ENCODE measurements at places on chromosomes 7 and 10.
A peak's percentile ranks its signal among the peaks of the same experiment; 100 is the strongest.

DNA sequence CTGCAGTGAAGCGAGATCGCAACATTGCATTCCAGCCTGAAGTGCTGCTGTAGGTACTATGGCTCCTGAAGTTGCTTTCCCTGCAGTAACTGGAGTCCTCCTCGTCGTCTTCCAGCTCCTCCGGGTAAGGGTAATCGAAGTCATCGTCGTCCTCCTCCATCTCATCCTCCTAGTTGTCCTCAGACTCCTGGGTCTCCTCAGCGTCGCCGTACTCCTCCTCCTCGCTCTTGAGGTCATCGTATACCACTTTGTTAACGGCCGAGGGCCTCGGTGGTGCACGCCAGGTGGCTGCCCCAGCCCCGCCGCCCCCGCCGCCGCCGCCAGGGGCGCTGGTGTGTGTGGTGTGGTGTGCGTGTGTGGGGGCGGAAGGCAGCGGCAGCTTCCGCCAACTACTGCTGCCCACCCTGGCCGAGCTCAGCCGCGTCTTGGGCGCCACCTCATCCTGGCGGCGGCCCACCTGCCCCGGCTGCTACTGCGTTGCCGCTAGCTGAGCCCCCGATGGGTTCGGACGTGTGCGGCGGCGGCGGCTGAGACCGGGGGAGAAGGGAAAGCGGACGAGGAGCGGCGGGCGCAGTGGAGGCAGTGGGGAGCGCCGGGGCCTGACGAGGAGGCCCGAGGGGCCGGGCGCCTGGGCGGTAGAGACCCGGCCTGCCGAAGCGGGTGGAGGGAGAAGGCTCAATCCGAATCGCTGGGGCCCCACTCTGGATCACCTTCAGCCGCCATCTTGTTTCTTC, 11.8 kb upstream of the ACBD5 start:
- H3K4me3 ChIP-seq: no peak overlapping the region
- DNase-seq: peak; percentile 41
- H3K4me1 ChIP-seq: no peaks in the 10 kb centered on the region
- H3K27me3 ChIP-seq: peaks cover 39% of the 10 kb centered on the region
- no peak overlapping the region for H3K27ac ChIP-seq

- no peak overlapping the region for H3K4me3 ChIP-seq
- H3K36me3 ChIP-seq: no peaks in the 10 kb centered on the region
- H3K4me1 ChIP-seq: no peaks in the 10 kb centered on the region
- peaks cover 4% of the 10 kb centered on the region for H3K27me3 ChIP-seq
Observed at GRCh38 chr7:114799628-114800028, 122.3 kb upstream of the MDFIC start.

DNA sequence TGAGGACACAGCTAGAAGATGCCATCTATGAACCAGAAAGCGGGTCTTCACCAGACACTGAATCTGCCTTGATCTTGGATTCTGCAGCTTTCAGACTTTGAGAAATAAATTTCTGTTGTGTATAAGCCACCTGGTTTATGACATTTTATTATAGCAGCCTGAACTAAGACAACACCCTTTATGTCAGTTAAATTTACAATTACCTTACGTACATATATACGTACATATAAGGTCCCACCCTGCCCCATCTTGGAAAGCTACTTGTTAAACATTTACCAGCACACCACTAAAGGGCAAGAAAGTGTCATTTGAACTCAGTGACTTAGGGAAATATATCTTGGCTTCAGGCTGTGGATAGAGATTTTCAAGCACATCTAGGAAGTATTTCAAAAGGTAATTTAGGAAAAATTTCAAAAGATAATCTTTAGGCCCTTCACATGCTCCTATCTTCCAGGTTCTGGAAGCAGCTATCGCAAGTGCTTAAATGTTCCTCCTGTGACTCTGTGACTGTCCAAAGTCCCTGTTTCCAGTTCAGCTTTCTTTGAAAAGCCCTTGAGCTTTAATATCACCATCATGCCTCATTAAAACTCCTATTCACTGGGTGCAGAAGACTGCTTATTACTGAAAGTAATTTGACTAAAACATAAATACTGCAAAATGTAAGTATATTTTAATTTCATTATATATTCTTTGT, 9.6 kb upstream of the SRI start:
- DNase-seq: no peak
- no peak overlapping the region for H3K27ac ChIP-seq
- H3K4me3 ChIP-seq: no peak overlapping the region
- peaks cover 6% of the 10 kb centered on the region for H3K27me3 ChIP-seq
- no peaks in the 10 kb centered on the region for H3K36me3 ChIP-seq

DNA sequence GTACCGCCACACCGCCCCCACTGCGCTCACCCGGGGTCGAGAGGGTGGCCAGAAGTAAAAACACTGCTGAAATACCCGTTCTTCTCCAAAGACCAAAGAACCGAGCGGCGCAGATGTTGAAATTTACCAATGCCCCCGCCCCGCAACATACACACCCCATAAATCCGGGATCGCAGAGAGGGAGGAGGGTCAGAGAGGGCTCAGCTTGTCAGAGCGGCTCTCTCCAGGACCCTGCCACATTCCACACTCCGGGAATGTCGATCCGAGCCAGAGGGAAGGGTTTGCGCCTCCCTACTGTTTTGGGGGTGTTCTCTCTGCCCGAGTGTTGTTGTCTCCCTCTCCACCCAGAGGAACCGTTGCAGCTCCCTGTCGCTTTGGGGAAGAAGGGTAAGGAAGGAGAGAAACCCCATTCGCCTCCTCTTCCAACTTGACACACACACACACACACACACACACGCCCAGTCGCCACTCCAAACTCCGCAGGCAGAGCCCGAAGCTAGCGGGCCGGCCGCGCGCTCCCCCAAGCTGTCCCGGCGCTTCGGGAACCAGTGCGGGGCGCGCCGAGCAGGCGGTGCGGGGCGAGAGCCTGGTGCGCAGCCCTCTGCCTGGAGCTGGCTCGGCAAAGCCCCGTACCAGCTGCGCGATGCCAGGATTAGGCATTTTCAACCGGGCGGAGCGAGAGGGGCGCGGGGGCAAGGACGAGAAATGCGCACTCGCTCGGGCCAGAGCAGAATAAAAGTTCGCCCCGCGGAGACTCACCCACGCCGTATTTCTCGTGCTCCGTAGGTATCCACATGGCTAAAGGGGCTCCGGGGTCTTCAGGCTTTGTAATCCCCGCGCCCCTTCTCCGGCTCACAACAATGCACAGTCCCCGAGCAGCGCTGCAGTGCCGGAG, 609 bp downstream of the DOCK4 start:
- peak overlapping the region; percentile 98 for H3K4me3 ChIP-seq
- H3K27me3 ChIP-seq: no peaks in the 10 kb centered on the region
- H3K4me1 ChIP-seq: peaks cover 38% of the 10 kb centered on the region
- peak; percentile 69 for DNase-seq

GRCh38 chr10:12512332-12513002, 163.1 kb downstream of the CAMK1D start:
- H3K27me3 ChIP-seq: peaks cover 3% of the 10 kb centered on the region
- DNase-seq: no peak
- peaks cover 8% of the 10 kb centered on the region for H3K36me3 ChIP-seq
- H3K27ac ChIP-seq: peak overlapping the region; percentile 52
- H3K4me1 ChIP-seq: peaks cover 39% of the 10 kb centered on the region
- no peak overlapping the region for H3K4me3 ChIP-seq

DNA sequence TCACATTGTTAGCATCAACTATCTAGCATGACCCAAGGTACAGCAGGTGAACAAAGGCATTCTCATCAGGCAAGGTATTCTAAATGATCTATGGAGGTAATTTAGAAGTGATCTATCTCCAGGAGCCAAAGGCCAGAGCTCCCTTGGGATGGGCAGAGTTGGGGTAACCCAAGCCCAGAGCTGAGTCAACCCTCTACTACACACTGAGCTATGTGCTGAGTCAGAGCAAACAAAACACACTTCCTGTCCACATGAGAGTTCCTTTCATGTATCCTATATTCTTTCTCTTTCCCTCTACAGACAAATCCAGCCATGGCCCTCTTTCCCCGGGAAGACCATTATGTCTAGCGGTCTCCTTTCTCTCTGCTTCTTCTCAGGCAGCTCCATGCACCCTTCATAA, 68.2 kb upstream of the AGK start:
- H3K4me3 ChIP-seq: no peak overlapping the region
- H3K4me1 ChIP-seq: peaks cover under 1% of the 10 kb centered on the region
- H3K36me3 ChIP-seq: no peaks in the 10 kb centered on the region
- no peak for DNase-seq

DNA sequence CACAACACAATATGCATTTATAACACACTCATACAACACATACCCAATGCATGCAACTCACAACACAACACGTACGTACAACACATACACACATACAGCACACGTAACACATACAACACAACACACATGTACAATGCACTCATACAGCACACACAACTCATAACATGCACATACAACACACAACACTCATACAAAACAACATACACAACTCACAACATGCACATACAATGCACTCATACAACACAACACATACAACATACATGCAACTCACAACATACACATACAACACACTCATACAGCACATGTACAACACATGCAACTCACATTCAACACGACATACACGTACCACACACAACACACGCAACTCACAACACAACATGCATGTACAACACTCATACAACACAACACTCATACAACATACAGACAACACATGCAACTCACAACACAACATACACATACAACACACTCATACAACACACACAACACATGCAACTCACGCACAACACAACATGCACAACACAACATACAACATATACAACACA, 21.8 kb downstream of the DIP2C start:
- no peak for DNase-seq
- peaks cover 18% of the 10 kb centered on the region for H3K4me1 ChIP-seq
- H3K27ac ChIP-seq: no peak overlapping the region

- H3K4me3 ChIP-seq: no peak overlapping the region
- H3K36me3 ChIP-seq: no peaks in the 10 kb centered on the region
- H3K4me1 ChIP-seq: peaks cover 55% of the 10 kb centered on the region
- H3K27ac ChIP-seq: no peak overlapping the region
- no peak for DNase-seq
- H3K27me3 ChIP-seq: peaks cover 3% of the 10 kb centered on the region
Observed at GRCh38 chr10:116891208-116891607, 41.9 kb downstream of the ENO4 start.

- no peak overlapping the region for H3K27ac ChIP-seq
- peak; percentile 62 for DNase-seq
- H3K27me3 ChIP-seq: peaks cover 9% of the 10 kb centered on the region
- H3K4me1 ChIP-seq: peaks cover 23% of the 10 kb centered on the region
- no peak overlapping the region for H3K4me3 ChIP-seq
Observed at GRCh38 chr10:15585303-15585715, 134.4 kb downstream of the ITGA8 start.

DNA sequence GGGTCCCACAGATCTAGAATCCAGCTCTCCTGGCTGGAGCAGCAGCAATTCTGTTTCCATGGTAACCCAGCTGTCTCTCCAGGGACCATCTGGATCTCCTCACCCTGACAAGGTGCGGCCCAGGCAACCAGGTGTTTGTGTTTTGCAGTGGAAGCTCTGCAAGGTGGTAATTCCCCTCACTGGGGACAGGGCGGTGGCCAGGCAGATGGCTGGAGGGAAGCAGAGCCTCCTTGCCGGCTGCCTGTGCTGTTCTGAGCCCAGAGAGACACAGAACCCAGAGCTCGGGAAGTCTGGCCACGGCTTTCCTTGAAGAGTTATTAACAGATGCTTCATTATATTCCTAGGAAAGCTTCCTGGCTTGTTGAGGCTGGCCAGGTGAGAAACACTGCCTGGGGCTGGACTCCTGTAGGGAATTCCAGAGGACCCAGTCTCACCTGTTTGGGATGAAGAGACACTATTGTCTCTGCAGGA, 118.2 kb upstream of the PPIF start:
- no peak for DNase-seq
- H3K4me1 ChIP-seq: peaks cover 50% of the 10 kb centered on the region
- H3K36me3 ChIP-seq: peaks cover 46% of the 10 kb centered on the region
- H3K27ac ChIP-seq: peak overlapping the region; percentile 77
- no peak overlapping the region for H3K4me3 ChIP-seq

DNA sequence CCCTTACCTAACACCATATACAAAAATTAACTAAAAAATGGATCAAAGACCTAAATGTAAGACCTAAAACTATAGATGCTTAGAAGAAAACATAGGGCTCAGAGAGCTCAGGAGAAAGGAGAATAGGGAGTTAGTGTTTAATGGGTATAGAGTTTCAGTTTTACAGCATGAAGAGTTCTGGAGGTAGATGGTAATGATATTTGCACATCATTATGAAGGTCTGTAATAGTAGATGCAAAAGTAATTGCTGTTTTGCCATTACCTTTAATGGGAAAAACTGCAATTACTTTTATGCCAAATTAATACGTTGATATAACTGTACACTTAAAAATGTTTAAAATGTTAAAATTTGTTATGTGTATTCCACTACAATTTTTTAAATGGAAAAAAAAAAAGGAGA, 39.2 kb upstream of the NANOS1 start:
- peaks cover 7% of the 10 kb centered on the region for H3K27me3 ChIP-seq
- peaks cover 6% of the 10 kb centered on the region for H3K4me1 ChIP-seq

DNA sequence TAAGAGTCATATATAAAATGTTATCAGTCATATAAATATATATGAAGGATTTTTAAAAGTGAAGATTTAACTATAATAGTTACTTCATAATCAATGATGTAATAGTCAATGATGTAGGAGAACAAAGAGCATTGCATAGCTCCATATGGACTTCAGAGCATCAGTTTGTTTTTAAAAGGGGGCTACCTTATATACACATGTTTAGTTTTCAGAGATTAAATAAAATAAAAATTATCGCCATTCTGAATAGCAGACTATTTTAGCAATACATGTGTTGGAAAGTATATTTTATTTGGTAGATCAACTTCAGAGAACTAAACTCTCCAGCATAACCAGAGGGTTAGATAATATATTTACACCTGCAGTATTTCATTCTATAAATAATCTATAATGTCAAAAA, 29.1 kb upstream of the EPC1 start:
- H3K4me3 ChIP-seq: no peak overlapping the region
- H3K27ac ChIP-seq: no peak overlapping the region
- DNase-seq: no peak
- peaks cover 2% of the 10 kb centered on the region for H3K27me3 ChIP-seq
- H3K36me3 ChIP-seq: peaks cover 37% of the 10 kb centered on the region

DNA sequence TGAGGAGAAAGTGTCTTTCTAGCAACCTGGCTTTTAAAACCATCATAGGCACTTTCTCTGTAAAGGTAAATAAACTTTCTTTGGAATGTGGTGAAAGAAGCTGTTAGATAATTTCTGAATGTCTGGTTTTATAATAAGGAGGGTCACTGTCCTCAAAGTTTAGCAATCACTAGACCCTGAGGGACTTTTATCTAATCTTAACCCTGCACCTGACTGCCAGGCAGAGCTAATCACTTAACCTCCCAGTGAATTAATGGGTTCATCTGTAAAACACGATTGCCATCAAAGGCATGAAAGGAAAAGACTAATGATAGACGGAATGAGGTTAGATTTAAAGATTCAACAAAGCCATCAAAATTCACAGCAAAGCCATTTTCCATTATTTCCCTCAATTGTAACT, 553.8 kb downstream of the GRM8 start:
- no peak overlapping the region for H3K4me3 ChIP-seq
- H3K27ac ChIP-seq: no peak overlapping the region
- H3K27me3 ChIP-seq: peaks cover 5% of the 10 kb centered on the region
- peaks cover 30% of the 10 kb centered on the region for H3K4me1 ChIP-seq
- DNase-seq: no peak
- no peaks in the 10 kb centered on the region for H3K36me3 ChIP-seq

- DNase-seq: no peak
- H3K4me1 ChIP-seq: peaks cover 56% of the 10 kb centered on the region
- peak overlapping the region; percentile 77 for H3K27ac ChIP-seq
- peaks cover 11% of the 10 kb centered on the region for H3K36me3 ChIP-seq
- H3K27me3 ChIP-seq: peaks cover 5% of the 10 kb centered on the region
- no peak overlapping the region for H3K4me3 ChIP-seq
Observed at GRCh38 chr7:127815631-127816145, 163.7 kb downstream of the SND1 start.

GRCh38 chr10:44965104-44965503, 5.5 kb downstream of the RASSF4 start:
- DNase-seq: no peak
- H3K4me1 ChIP-seq: peaks cover 91% of the 10 kb centered on the region
- peak overlapping the region; percentile 16 for H3K4me3 ChIP-seq
- peaks cover 14% of the 10 kb centered on the region for H3K27me3 ChIP-seq

Data from nephron progenitor cell (in vitro differentiated cells).